AG04449 (cell line): ENCODE measurements at places on chromosomes 16 and 17.

DNA sequence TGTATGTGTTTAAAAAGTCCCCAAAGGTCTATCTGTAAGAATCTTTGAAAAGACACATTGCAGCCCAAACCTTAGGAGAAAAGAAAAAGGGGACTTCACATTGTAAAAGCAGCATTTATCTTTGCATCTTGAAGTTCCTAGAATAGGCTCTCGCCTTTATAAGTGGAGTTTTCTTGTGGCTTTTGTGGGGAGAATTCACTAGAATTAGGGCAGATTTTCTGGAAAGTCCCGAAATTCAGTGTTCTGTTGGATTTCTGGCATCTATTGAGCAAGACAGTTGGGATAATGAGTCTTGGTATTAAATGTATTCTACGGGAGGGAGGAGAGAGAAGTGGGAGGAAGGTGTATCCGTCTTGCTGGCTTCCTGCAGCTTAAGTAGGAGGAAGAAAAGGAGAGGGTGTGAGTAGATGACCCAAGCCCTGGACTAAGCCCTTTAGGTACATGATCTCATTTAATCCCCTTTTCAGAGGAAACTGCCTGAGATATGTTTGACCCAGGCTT is 62.6 kb downstream of the PRKCA start:
- no peak for DNase-seq

DNA sequence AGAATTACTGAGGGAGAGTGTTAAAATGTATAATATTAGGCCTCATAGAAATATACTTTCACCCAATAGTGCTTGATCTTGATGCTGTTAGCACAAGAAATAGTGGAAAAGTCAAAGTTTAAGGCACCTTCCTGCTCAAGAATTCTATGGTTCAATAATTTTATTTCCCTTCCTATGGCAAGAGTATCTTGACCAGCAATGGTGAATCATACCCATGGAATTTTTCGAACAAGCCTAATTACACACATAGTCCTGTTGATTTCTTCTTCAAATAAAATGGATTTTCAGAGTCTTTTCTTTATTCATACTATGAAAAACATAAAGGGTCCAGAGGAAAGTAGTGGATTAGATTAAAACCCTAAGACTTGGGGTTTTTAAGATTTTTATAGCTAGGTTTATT is 810.6 kb downstream of the CDH11 start:
- DNase-seq, result no peak

DNA sequence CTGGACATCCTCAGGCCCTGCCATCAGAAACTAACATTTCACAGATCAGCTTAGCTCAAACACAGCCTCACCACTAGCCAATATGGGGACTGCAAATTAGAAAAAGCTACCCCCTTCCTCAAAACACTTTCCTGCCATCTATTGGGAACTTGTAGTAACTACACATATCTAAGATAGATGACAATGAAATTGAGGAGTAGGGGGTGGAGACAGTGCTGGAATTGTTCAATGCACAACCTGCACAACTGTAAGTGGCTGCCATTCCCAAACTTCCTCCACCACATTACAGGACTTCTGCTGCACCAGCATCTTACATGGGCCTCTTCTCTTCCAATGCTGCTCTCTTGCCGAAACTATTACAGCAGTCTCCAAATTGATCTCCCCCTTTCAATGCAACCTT is 21.9 kb downstream of the AIPL1 start:
- DNase-seq, result no peak

DNA sequence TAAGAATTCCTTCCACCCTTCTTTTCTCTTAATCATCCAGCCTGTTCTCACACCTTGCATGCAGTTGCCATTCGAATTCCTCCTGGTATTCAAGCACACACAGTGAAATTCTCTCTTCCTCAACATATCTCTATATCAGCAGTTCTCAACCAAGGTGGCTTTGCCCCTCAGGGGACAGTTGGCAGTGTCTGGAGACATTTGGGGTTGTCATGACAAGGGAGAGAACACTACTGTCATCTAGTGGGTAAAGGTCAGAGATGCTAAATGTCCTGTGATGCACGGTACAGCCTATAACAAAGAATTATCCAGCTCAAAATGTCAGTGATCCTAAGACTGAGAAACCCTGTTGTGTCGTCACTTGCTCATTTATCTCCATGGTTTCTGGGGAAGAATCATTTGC is 94.8 kb upstream of the CPHXL start:
- no peak for DNase-seq
